Right ventricle myocardium inferior (tissue), 1 donor: ENCODE measurements at places on chromosomes 6 and 20. TPM values are rescaled to one million over a fixed set of nuclear protein-coding genes. Genes with fewer than 3 reads are reported as not detected.

- DNase-seq: no peak
Observed at GRCh38 chr6:159267165-159267564, 98.0 kb downstream of the FNDC1 start.

Gene BLOC1S5
- total RNA-seq: 8.1 TPM

DNA sequence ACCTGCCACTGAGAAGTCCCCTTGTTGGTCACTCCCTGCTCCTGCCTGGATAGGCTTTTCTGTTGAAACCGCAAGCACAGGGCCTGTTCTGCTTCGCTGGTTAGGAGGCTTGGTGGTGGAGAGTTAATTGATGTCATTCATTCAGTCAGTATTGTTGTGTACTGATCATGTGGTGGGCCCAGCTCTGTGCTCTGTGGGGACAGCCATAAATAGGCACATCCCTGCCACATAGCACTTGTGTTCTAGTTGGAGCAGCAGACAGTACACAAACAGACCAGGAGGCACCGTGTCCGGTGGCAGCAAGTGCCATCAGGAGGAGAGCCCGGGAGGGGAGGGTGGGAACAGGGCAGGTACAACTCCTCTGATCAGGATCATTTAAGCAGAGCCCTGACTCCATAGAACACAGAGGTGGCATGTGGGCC, 155.2 kb upstream of the INSM1 start:
- peak; percentile 73 for DNase-seq

DNA sequence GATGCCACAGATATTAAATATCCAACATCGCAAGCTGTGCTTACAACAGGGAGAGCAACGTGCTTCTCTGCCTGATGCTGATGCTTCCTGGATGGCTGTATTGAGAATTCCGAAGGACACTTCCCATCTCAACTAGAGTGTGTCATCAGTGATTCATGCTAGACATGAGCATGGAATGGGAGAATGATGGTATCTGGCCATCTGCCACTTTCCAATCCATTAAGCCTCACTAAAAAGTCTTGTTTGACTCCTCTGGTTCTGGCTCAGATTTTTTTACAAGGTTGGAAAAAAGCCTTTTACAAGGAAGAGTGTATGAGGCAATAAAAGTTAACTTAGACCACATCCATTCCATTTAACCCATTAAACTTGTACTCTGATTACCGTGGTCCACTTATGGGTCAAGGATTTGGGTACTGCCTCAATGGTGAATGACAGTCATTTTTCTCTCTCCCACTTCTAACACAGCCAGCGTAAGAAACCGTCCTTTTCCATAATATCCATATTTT, 265.3 kb downstream of the UST start:
- no peak for DNase-seq

Gene PNISR
- total RNA-seq: 43.8 TPM

GRCh38 chr20:42565235-42565995, 624.3 kb downstream of the PTPRT start:
- no peak for DNase-seq

- peak; percentile 56 for DNase-seq
Observed at GRCh38 chr20:63087236-63087871, 80.6 kb upstream of the BHLHE23 start.

DNA sequence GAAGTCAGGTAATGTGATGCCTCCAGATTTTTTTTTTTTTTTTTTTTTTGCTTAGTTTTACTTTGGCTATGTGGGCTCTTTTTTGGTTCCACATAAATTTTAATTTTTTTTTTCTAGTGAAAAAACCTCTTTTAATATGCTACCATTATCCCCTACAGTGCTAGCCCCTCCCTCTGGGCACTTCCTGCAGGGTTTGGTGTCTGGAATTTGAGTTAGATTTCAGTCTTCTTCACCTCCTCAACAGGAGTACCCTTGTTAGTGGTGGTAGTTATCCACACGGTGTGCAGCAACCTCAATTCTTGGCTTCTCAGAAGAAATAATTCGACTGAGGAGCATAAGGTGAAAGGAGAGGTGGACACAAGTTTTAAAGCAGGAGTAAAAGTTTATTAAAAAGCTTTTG, 128.8 kb upstream of the SYNCRIP start:
- no peak for DNase-seq

- DNase-seq: no peak
Observed at GRCh38 chr6:119310486-119311036, 39.0 kb downstream of the MAN1A1 start.

Gene GRM1
- 2.9 TPM for total RNA-seq

- no peak for DNase-seq
Observed at GRCh38 chr6:156595476-156595875, 181.7 kb upstream of the ARID1B start.

- DNase-seq: no peak
Observed at GRCh38 chr6:68695838-68696237, 60.8 kb downstream of the ADGRB3 start.

Gene TULP1
- not detected for total RNA-seq

GRCh38 chr6:99467509-99468106, 42.5 kb upstream of the PNISR start:
- no peak for DNase-seq

Gene FAM162B
- total RNA-seq: 3.8 TPM

DNA sequence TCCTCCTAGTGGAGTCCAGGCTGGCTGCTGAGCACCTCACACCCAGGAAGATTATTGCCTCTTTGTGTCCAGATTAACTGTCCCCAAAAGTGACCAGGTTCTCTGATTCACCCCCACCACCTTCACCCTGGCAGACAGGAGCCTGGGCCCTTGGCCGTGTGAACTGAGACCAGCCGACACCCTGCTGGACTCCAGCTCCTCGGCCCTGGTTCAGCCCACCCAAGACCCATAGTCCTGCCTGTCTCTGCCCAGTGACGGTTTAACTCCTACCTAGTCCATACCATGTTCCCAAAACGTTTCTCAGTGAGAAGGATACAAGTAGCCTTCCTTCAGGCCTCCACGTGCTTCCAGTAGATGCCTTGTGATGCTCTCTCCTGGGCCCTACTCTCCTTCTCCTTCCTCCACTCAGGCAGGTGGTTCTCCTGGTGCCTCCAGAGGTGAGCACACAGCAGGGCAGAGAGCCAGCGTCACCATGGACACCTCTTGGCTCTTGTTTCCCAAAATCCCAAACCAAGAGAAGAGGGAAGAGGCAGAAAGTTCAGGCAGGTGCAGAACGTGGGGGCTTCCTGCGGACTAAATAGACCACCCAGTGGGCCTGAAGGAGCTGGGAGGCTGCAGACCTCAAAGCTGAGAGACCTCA, 134.4 kb upstream of the CST7 start:
- DNase-seq: no peak

Gene SRSF12
- 0.24 TPM for total RNA-seq

- peak; percentile 15 for DNase-seq
Observed at GRCh38 chr6:170042596-170043118, 248.2 kb downstream of the DLL1 start.

- DNase-seq: no peak
Observed at GRCh38 chr6:130047088-130047995, 29.0 kb downstream of the L3MBTL3 start.
